ENCODE measurements at places on chromosomes 1 and 21. TPM values are rescaled to one million over a fixed set of nuclear protein-coding genes. Genes with fewer than 3 reads are reported as not detected.

- no peak for DNase-seq
Measured at GRCh38 chr1:22408230-22408629, 43.4 kb upstream of the ZBTB40 start.

GRCh38 chr1:200899954-200900867, 5.5 kb downstream of the INAVA start:
- peak; percentile 32 for DNase-seq

GRCh38 chr1:193308438-193308837, 122.0 kb upstream of the B3GALT2 start:
- DNase-seq = no peak

DNA sequence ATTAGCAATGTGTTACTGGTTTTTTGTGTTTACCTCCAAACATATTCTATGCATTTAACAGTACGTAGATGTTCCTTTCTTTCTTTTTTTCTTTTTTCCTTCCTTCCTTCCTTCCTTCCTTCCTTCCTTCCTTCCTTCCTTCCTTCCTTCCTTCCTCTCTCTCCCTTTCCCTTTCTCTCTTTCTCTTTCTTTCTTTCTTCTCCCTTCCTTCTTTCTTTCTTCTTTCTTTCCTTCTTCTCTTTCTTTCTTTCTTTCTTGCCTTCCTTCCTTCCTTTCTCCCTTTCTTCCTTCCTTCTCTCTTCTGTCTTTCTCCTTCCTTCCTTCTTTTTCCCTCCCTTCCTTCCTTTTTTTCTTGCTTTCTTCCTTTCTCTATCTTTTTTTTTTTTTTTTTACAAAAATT, 46.2 kb upstream of the GNG12 start:
- DNase-seq = no peak

SMPDL3B gene
- total RNA-seq = 14.8 TPM

DNA sequence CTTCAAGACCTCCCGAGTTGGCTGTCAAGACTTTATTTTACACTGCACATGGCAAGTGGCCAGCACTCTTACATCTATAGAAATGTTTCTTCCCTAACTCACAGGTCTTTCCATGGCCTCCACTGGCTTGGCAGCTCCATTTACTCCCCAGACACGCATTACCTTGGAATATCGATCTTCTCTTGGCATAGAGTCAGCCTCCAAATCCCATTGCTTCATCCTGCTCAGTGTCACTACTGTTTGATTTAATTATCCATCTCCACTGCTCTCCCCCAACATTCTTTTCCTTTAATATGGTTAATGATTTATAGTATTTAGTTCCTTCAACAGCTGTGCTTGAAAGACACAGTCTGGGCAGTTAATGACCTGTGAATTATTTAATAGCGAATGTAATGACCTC, 241.2 kb upstream of the MAP1LC3C start:
- no peak for DNase-seq

RAB42 gene
- total RNA-seq = 6.2 TPM

RUNX3 gene
- 1.3 TPM for total RNA-seq

RAB4A gene
- total RNA-seq = 47.0 TPM

ECM1 gene
- 3.6 TPM for total RNA-seq

DNA sequence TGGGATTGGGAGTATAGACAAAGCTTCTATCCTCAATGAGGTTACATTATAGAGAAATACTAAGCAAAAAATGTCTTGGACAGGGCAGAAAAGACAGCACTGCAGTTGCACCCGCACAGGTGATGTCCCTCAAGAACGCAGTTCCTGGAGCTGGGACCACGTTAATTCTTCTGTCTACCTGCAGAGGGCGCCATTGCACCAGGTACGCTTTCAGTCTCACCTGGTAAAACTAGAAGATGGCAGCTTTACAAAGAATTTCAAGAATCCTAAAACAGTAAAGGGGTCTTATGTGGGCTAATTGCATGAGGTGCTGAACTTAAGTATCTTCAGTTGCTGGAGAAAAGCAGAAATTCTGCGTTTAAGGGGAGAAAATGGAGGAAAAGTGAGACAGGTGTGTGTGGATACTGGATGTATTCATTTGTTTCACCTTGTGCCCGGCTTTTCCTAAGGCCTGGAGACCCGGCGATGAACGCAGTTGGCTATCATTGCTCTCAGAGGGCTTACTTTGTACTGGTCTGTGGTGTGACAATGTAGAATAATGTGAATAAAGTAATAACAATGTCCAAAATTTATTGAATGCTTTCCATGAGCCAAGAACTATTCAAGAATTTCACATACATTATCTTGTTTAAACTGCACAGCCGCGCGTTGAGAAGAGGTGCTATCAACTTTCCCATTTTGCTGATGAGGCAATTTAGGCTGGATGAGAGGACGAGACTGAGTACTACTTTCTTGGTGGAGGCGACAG, 276.3 kb upstream of the GREM2 start:
- DNase-seq = peak; percentile 82

- DNase-seq = peak; percentile 16
Measured at GRCh38 chr1:232984577-232985425, 34.4 kb downstream of the NTPCR start.

GJC2 gene
- 1.7 TPM for total RNA-seq

MPC2 gene
- total RNA-seq = 48.3 TPM

DNA sequence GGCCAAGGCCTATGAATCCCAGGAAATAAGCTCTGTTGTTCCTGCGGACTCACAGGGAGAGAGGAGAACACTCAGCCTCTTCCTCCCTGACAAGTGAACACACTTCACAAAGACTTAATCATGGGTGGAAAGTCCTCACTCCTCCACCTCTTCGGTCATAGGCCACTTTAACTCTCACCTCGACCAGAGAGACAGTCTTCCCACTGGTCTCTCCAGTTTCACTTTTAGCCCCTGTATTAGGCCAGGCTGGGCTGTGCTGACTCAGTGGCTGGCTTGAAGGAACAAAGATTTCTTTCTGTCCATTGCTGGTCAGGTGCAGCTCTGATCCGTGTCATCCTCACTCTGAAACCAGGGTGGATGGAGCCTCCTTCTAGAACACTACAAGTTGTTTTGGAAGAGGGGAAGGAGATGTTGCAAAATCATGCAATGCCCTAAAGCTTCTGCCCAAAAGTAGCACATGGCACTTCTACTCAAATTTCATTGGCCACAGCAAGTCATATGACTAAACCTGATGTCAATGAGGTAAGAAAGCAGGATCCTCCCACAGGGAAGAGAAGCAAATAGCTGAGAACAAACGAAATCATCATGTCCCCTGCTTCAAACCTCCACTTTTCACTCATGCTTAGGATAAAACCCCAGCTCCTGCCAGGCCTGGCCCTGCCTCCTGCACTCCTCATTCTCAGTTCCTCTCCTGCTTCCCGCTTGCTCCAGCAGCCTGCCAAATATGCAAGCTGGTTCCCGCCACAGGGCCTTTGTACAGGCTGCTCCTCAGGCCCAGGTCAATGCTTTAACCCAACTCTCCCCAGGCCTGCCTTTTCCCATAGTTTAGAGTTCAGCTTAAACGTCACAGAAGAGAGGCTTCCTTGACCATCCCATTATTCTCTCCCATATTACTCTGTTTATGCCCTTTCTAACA, 150.5 kb upstream of the RUNX3 start:
- DNase-seq = no peak

GRCh38 chr1:107673006-107673405, 292.0 kb downstream of the VAV3 start:
- DNase-seq = no peak

DNA sequence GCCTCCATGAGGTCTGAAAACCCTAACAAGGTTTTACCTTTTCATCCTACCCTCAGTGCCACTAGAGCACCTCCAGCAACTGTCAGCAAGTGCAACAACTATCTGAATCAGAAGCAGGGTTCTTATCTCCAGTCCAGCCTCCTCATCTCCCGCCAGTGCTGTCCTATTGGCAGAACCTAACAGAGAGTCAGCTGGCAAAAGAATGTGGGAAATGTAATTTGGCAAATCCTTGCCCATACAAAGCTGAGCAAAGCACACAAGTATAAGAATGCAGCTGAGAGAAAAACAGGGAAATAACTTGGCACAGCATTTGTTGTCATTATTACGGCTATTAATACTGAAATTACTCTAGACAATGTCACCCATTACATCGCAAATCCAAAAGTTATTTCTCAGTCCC, 124.2 kb downstream of the ATP6V1G3 start:
- DNase-seq = no peak

CRP gene
- not detected for total RNA-seq

DNA sequence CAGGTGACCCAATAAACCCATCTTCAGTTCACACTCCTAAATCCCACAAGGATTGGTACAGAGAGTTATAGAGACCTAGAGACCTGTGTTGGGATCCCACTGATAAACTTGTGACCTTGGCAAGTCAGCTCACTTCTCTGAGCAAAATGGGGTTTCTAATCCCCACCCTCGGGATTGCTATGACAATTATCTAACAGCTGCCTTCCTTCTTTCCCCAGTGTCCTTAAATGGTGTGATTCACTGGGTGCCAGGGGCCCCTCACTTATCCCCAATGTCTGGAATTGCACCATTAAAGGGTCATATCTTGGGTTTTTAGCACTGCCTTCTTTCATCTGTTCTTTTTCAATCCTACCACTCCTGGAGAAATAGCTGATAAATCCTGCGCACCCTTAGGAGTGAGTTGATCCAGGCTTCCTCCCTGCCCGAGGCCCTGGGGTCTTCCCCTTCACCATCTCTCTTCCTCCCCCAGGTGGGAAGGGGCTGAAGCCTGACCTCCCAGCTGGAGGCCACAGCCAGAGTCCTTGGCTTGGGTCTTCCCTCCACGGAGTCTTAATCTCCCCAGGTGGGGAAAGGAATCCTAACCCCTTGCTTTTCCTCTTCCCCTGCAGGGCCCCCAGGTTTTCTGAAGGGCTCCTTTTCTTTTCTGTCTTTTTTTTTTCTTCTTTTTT, 39.7 kb downstream of the LACTBL1 start:
- DNase-seq = no peak

DNA sequence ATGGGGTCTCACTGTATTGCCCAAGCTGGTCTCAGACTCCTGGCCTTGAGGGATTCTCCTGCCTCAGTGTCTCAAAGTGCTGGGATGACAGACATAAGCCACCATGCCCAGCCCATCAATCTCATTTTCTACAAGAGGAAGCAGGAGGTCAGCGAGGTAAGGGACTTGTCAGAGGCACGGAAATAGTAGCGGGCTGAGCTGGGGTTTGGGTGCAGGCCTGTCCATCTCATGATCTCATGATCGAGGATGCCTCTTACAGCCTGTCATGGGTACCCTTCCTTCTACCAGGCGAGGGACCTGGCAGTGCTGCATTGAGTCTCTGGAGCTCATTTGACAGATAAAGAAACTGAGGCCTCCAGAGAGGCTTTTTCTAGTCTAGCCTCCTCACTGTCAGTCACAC, 28.5 kb upstream of the SCCPDH start:
- no peak for DNase-seq

DNA sequence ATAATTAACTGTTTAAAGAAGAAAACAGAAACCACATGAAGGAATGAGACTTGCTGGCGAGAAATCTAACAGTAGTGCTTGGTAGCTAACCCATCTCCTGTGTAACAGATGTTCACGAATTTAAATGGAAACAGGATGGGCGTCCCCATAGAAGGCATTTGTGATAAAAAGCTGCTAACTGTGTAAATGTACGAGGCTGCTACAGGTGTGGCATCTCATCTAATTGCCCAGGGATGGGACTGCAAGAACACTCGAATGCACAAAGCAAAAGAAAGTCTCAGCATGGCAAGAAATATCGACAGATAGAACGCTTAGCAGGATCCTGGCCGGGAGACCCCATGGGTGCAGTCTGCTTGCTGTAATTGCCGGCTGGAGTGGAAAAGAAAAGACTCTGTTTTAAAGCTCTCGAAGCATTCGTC, 112.7 kb downstream of the RUNX1 start:
- DNase-seq = no peak

- DNase-seq = no peak
Measured at GRCh38 chr1:161914595-161914994, 109.1 kb downstream of the OLFML2B start.

ZMYND12 gene
- 2.6 TPM for total RNA-seq

DNA sequence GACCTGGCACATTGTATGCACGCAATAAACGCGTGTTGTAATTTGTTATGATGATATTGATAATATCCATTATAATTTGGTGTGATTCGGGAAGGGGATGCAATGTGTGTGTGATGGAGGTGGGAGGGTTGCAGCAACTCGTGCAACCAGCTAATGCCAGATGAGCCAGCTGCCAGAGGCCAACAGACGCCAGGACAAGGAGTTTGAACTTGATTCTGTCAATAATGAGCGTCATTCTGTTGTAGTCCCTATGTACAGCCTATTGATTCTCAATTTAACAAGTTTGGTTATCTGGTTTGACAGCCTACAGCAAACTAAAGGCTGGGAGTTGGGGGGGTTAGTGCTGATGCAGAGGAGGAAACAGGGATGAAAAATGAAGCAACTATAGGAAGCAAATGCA, 35.5 kb downstream of the TIAM1 start:
- no peak for DNase-seq

TOR1AIP2 gene
- total RNA-seq = 60.7 TPM

DNA sequence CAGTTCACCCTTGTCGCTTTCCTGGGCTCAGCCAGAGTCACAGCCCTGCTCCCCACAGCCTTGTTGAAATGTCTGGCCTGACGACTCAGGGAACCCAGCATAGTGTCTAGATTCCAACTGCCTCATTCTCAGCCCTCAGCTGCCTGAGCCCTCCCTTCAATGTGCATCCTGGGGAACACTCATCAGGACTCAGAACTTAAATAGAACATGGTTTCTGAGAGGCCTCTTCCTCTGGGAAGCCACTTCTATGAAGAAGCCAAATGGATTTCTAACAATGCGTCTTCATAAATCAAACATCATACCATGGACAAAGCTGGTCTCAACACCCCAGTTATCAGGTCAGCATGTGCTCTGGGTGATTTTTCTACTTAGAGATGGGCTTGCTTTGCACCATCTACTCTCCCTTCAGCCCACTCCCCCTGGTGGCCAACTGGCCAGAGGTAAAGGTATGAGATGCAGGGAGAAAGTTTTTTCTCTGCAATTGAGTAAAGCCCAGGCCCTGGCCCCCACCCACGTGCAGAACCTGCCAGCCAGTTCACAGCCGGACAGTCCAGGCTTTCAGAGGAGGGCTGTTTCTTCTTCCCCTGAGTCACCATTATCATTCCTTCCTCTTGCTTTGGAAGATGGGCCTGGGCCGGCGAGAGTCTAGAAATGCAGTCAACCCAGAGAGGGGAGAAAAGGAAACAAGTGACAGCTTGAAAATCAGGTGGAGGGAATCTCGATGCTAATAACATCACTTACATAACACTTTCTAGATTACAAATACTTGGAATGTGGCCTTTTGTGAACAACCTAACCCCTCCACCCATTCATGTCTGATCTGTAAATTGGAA, 32.1 kb downstream of the CD244 start:
- DNase-seq = peak; percentile 59

DNA sequence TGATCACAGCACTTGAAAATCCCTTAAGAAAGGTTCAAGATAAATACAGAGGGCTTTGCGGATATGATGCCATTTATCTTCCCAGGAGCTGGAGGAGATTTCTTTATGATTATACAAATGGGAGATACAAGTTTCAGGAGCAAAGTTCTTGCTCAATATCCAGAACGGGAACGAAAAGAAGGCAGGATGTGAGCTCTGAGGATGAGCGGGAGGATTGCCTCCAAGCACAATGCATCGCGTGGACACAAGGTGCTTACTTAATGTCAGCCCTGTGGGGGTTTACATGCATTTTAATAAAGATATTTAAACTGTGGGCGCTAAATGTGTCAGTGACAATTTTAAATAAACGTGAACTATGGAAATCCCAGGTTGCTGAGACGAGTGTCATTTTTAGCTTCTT, 59.0 kb downstream of the SYT6 start:
- no peak for DNase-seq

Measured in H7 (cell line).